ENCODE measurements at places on chromosomes 1 and 21.

- DNase-seq = no peak
These were observed 4.9 kb upstream of the ATXN7L2 start for GRCh38 chr1:109478806-109479205.

DNA sequence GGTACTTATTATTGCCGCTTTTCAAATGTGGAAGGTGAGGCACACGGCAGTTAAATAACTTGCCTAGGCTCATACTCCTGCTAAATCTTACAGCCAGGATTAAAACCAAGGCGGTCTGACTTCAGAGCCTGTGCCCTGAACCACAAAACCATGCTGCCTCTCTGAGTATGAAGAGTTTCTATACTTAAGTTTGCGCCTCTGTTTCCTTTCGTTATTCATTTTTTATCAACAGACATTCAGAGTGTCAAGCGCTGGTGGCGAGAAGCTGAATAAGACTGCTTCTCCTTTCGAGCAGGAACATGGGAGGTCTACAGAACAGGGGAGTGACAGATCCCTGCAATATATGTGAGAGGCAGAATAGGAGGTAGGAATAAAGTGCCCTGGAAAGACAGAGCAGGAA is 96.0 kb upstream of the DUSP10 start:
- DNase-seq = no peak

DNA sequence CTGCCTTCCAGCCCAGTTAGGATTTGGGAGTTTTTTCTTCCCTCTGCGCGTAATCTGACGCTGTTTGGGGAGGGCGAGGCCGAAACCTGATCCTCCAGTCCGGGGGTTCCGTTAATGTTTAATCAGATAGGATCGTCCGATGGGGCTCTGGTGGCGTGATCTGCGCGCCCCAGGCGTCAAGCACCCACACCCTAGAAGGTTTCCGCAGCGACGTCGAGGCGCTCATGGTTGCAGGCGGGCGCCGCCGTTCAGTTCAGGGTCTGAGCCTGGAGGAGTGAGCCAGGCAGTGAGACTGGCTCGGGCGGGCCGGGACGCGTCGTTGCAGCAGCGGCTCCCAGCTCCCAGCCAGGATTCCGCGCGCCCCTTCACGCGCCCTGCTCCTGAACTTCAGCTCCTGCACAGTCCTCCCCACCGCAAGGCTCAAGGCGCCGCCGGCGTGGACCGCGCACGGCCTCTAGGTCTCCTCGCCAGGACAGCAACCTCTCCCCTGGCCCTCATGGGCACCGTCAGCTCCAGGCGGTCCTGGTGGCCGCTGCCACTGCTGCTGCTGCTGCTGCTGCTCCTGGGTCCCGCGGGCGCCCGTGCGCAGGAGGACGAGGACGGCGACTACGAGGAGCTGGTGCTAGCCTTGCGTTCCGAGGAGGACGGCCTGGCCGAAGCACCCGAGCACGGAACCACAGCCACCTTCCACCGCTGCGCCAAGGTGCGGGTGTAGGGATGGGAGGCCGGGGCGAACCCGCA is at the start of gene PCSK9:
Gene PCSK9 (plus strand): TSS at position 207 of the 741 bp plus-strand sequence. CDS start 290 bp downstream, at position 497.
- DNase-seq = no peak

DNA sequence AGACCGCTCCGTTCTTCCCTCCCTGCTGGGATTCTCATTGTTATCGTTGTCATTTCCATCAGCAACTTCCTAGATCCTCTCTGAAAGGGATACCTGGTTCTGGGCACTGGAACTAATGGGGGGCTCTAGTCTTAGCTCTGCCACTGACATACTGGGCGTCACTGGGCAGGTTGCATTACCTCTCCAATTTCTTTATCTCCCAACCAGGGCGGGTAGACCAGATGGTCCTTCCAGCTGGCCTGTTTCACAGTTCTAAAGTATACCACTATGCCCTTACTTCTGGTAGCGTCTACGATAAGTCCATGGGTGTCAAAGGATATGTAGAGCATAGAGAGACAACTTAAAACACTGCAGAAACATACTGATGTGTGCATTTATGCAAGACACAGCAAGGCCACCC is 1.4 kb downstream of the GPR37L1 start:
- DNase-seq = no peak

- no peak for DNase-seq
These were observed 1.5 kb downstream of the GATAD2B start for GRCh38 chr1:153921080-153921802.

DNA sequence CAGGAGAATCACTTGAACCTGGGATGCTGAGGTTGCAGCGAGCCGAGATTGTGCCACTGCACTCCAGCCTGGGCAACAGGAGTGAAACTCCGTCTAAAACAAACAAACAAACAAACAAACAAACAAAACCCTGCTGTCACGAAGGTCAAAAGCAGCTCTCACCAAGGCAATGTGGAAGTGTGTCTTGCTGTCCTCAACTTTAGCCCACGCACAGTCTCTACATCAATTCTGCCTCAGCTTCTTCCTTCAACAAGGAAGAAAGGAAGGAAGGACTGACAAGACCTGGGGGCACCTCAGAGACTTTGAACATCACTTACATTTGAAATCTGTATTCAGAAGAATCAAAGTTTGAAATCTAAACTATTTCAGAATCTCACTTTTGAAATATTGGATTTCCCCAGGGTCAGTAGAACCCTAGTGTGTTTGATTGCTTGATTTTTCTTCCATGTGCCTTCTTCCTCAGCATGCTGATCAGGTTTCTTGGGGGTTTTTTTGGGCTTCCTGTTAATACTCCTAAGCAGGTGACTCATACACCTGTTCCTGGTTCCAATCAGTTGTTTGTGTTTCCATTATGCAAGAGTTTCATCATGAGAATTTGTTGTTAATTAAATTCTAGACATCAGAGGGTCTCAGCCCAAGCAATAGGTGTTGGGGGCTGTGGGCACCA is 6.5 kb upstream of the CSTB start:
- no peak for DNase-seq

DNA sequence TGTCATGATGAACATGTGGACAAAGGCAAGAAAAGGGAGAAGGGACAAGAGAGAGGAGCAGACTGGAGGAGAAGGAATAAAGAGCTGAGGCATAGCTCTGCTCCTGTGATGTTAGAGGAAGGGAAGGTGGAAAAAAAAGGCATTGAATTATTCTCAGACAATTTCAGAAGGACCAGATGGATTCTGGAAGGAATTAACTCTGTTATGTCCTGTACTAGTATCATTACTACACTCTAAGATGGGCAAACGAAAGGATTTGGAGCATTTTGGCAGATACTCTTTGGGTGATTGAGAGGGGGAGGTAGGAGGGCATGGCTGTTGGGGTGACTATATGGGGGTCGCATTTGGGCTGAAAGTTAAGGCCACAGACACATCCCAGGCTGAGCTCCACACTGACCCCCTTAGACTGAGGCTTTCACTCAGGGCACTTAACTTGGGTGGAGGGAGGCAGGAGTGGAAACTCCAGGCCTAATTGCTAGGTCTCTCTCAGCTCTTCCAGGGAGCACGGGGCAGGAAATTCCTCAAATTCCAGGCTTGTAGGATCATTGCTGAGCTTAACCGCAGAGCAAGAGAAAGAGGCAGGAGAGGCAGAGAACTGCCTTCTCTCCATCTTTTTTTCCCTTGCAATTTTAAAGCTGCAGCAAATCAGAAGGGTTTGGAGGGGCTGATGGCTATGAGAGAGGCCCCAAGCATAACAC is 25.9 kb downstream of the KIRREL1 start:
- DNase-seq = peak; percentile 77

- no peak for DNase-seq
These were observed 177.9 kb upstream of the DUSP10 start for GRCh38 chr1:221919743-221920142.

DNA sequence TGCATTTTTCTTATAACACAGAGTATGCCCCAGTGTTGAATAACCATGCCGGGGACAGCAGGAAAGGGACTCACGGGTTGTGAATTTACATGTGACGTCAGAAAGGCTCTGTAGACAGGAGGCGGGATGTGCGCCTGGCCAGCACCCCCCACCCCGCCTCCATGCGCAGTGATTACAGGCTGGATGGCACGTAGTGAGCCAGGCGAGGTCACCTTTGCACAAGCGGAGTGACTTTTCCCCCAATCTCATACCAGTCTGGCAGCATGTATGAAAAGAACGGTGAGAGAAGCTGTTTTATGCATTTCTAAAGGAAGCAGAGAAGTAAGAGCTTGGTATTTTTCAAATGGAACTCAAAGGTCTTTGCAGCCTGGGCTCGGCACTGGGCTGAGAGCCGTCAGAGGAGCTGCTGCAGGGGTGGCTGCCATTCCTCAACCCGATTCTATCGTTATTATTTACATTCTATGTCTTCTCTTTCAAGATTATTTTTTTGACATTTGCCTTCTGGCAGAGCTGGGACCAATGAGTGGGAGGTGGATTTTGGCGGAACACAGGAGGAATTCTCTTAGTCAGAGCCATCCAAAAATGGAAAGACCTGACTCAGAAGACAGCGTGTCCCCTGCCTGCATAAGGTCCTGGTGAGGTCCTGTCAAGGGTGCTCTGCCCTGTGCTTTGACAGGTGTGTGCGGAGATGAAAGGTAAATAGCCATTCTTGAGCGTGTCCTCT is 115.6 kb upstream of the SLC45A1 start:
- DNase-seq = peak; percentile 44

DNA sequence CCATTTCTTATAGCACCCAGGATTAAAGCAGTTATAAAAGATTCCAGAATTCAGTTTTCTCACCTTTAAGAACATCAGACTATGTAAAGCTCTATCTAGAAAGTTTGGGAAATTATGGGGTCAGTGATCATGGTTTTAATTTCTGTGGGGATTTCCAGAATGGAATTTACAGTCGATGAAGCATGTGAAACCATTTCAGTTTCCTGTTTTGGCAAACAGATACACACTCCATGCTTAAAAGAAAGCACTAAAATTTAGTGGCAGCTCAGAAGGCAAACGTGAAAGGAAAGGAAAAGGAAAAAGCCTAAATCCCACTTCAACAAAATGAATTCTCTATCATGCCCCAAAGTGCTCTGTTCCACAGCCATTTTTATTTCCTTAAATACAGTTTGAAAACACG is 60.4 kb downstream of the FYB2 start:
- DNase-seq = no peak

DNA sequence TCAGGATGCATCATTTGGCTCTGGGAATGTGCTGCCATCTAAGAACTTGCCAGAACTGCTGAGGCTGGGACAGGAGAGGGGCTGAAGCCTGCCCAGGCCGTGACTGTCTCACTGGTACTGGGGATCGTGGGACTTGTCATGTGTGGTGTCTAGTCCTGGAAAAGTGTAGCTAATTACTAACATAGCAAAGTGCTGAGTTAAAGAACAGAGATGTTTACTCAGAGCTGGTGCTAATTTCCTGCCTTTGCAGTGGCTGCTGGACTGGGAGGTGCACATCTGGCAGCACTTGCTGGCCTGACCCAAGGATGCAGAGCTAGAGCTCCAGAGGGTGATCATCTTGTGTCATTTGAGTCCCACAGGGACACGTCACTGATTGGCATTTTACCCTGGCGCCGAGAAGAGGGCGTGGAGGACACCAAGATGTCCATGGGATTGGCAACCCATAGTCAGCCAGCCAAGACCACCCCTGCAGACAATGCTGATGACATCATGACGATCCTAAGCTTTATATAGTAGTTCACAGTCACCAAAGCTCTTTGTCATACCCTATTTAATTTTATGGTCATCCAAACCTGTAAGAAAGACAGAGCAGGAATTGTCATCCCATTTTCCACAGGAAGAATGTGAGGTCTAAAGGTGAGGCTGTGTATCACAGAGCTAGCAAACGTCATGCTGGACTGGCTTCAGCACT is 110.1 kb upstream of the SLC44A3 start:
- DNase-seq = no peak

DNA sequence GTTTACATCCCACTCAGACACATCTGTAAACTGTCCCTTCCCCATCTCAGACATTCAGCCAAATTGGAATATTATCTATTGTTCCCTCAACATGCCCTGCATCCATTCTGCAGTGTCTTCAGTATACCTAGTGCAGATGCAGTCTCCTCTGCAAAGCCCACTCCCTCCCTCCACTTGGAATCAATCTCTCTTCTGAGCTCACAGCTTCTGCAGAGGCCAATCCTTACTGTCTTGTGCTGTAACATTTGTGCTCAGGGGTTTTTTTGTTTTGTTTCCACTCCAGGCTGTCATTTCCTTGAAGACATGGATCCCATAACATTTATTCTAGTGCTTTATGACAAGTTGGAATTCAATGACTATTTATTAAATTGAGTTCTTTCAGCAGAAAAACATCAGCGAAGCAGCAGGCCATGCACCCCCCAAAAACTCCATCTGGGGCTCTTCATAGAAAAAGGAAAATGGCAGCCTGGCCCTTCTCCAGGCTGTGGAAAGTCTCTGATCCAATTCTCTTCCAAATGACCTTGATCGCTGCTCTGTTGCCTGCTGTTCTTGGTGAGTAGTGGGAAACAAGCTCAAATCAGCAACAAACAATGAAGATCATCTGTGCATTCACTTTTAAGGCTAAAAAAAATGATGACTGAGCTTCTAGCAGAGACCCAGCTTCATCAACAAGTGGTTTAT is 8.7 kb downstream of the C4BPA start:
- no peak for DNase-seq

DNA sequence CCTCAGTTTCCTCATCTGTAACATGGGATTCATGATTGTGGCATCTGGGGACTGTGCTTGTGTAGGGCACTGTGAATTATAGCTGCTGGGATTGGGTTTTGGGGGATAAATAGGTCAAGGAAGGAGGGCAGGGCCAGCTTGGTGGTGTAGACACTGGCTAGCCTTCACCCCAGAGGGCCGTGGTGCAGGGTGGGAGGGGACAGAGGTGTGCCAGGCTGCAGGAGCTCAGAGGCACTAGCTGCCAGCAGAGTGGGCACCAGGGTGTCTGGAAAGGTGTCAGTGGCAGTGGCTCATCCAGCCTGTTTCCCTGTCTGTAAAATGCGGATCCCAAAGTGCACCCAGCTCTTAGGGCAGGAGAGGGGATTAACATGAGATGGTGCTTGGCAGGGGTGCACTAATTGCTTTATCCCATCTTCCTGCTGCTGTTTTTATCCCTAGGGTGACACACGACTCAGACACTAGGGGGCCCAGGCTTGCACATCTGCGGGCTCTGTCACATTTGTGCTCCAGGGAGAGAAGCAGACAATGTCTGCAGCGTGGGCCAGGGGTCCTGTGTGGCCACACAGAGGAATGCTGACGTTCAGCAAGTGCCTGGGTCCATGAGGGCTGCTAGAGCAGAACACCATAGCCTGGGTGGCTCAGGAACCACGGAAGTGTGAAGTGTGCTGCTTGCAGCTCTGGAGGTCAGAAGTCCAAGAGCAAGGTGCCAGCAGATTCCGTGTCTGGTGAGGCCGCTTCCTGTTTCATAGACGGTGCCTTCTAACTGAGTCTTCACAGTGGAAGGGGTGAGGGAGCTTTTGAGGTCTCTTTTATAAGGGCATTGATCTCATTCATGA is 19.3 kb downstream of the OBSCN start:
- no peak for DNase-seq

GRCh38 chr1:163291461-163291860 is 30.3 kb upstream of the NUF2 start:
- no peak for DNase-seq

- DNase-seq = no peak
These were observed 77.4 kb upstream of the BMP8A start for GRCh38 chr1:39413902-39414528.

Measured in AG09319 (cell line).